ENCODE measurements at places on chromosomes 1 and 21.

DNA sequence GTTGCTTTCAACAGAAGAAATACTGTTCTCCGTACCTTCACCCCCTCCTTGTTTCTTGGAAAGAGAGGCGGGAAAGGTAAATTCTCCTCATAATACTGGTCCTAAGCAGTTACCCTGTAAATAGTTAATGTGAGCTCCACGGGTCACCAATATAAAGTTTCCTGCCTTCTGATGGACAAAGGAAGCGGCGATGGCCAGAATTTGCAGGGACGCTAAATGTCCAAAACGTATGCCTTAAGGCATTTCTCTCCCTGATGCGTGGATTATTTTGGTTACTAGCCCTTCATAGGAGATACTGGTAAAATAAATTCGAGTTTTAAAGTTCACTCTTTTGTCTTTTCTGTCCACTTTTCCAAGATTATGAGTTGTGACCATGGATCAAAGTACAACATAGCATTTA is 898 bp upstream of the PTGS2 start:
- H3K36me3 ChIP-seq: no peaks in the 10 kb centered on the region
- no peak for DNase-seq
- H3K4me1 ChIP-seq: peaks cover 17% of the 10 kb centered on the region
- peak overlapping the region; percentile 75 for H3K4me3 ChIP-seq
- no peak overlapping the region for H3K27ac ChIP-seq
- peaks cover 50% of the 10 kb centered on the region for H3K27me3 ChIP-seq

GRCh38 chr21:43318841-43319781 is 107.8 kb downstream of the SIK1 start:
- H3K27ac ChIP-seq: no peak overlapping the region
- H3K36me3 ChIP-seq: no peaks in the 10 kb centered on the region
- peaks cover 4% of the 10 kb centered on the region for H3K4me1 ChIP-seq
- H3K4me3 ChIP-seq: no peak overlapping the region
- peaks cover 47% of the 10 kb centered on the region for H3K27me3 ChIP-seq
- DNase-seq: no peak

DNA sequence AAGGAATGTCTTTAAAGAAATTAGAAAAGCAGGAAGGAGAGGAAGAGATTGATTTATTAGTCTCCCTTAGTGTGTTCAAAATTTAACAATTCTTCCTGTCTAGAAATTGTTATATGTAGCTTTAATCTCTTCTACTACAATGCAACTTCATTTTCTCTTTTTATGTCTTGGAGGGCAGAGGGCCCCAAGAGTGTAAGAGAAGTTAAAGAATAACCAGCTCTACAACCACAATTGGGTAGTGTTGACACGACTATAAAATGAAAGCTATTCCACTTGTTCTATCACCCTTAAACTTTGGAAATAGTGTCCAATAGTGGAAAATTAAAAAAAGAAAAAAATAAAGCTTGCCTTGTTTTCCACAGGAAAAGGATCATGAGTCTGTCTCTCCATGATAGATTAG is 82.6 kb upstream of the DPYD start:
- H3K4me1 ChIP-seq: peaks cover 3% of the 10 kb centered on the region
- H3K27ac ChIP-seq: no peak overlapping the region
- H3K27me3 ChIP-seq: peaks cover 8% of the 10 kb centered on the region
- DNase-seq: no peak
- no peak overlapping the region for H3K4me3 ChIP-seq
- H3K36me3 ChIP-seq: no peaks in the 10 kb centered on the region

DNA sequence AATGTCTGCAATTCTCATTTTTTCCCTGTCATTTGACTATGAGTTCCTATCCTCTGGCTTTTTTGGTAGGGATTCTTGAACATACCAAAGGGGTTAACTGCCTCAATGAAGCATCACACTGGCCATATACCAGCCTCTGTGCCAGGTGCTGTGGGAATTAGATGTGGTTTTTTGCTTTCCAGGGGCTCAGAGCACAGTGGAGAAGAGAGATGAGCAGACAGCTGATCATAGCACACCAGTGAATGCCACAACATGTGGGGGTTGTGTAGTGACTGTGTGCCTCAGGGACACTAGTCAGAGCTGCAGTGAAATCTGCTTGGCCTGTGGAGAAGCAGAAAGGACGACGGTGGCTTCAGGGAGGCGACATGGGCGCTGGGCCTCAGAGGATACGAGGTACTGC is 30.8 kb downstream of the HLX start:
- H3K4me3 ChIP-seq: no peak overlapping the region
- no peaks in the 10 kb centered on the region for H3K4me1 ChIP-seq

DNA sequence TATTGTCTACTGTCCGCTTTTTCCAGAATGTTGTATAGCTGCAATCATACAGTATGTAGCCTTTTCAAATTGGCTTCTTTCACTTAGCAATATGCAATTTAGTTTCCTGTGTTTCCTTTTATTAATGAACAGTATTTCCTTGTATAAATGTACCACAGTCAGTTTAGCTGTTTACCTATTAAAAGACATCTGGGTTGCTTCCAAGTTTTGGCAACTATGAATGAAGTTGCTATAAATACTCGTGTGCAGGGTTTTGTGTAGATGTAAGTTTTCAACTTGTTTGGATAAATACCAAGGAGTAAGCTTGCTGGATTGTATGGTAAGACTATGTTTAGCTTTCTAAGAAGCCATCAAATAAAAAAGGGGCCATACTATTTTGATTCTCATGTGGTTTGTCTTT is 24.4 kb upstream of the KCNJ6 start:
- H3K4me3 ChIP-seq: no peak overlapping the region
- no peak overlapping the region for H3K27ac ChIP-seq
- H3K4me1 ChIP-seq: no peaks in the 10 kb centered on the region
- no peaks in the 10 kb centered on the region for H3K27me3 ChIP-seq
- no peaks in the 10 kb centered on the region for H3K36me3 ChIP-seq
- no peak for DNase-seq

DNA sequence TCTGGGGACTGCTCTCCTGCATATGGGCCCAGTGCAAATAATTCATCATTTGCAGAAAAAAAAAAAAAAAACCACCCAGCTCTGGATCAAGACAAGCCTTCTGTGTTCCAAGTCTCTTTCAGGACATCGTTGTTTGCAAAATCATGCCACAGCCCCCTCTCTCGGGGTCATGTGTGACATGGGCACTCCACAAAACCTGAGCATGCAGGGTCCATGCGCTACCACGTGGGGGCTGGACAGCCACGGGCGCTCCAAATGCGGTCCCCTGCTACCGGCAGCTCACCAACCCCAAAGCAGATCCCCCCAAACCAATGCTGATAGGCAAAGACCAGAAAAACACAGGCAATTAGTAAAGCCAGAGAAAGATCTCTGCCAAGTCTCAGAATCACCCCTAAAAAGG is 17.6 kb downstream of the NPHP4 start:
- peaks cover 2% of the 10 kb centered on the region for H3K4me1 ChIP-seq
- no peaks in the 10 kb centered on the region for H3K27me3 ChIP-seq
- no peak for DNase-seq
- peaks cover 23% of the 10 kb centered on the region for H3K36me3 ChIP-seq
- no peak overlapping the region for H3K27ac ChIP-seq

GRCh38 chr1:31398246-31398645 is 14.8 kb upstream of the SERINC2 start:
- no peak for DNase-seq
- H3K27ac ChIP-seq: no peak overlapping the region
- H3K36me3 ChIP-seq: no peaks in the 10 kb centered on the region
- peaks cover 13% of the 10 kb centered on the region for H3K4me1 ChIP-seq
- peaks cover 18% of the 10 kb centered on the region for H3K27me3 ChIP-seq

GRCh38 chr1:74857676-74858075 is 124.7 kb downstream of the TYW3 start:
- no peaks in the 10 kb centered on the region for H3K27me3 ChIP-seq
- H3K27ac ChIP-seq: no peak overlapping the region
- H3K36me3 ChIP-seq: no peaks in the 10 kb centered on the region
- no peak for DNase-seq

DNA sequence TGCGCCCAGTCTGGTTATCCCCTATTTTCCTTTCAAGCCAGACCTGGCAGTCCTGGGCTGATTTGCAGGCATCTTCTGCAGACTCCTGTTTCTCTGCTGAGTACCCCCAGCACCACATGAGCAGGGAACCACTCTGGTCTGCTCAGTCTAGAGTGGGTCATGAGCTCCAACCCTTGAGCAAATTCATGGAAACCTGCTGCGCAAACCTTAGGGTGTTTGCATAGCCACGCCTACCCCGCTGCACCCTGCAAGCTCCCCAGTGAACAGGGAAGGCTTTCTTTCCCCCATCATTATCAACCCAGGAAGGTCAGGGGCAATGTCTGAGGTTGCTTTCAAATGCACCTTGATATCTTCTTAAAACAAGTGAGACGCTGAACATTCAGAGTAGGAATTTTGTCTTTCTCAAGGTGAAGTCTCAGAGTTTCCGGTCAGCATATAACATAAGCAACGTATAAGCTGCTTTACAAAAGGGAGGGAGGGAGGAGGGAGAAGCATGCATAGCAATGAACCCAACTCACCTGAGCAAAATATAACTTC is 11.1 kb upstream of the KCNE1 start:
- no peak overlapping the region for H3K27ac ChIP-seq
- no peak overlapping the region for H3K4me3 ChIP-seq
- H3K4me1 ChIP-seq: peaks cover 11% of the 10 kb centered on the region

GRCh38 chr1:53658489-53659230 is 80.3 kb downstream of the GLIS1 start:
- H3K27ac ChIP-seq: no peak overlapping the region
- H3K27me3 ChIP-seq: peaks cover 47% of the 10 kb centered on the region
- H3K4me3 ChIP-seq: no peak overlapping the region
- no peaks in the 10 kb centered on the region for H3K36me3 ChIP-seq
- DNase-seq: no peak

GRCh38 chr1:40930174-40930964 is 49.1 kb upstream of the CTPS1 start:
- no peaks in the 10 kb centered on the region for H3K4me1 ChIP-seq
- peaks cover 34% of the 10 kb centered on the region for H3K27me3 ChIP-seq
- H3K4me3 ChIP-seq: no peak overlapping the region
- H3K27ac ChIP-seq: no peak overlapping the region

DNA sequence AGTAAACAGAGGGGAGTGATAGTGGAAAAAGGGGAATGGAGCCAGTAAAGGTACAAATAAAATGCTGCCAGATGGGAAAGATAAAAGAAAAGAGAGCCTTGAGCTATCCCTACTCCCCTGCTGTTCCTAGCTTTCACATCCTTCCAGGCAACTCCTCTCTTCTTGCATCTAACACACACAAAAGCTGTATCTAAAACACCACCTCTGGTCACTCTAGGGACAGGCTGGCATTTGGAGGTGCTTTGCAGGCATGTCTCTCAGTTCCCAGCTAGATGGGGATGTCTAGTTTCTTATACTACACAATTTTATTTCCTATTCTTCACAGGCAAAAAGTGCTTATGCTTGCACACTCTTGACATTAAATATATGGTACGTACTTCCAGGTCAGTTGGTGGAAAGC is 185.1 kb upstream of the ST6GALNAC5 start:
- H3K4me3 ChIP-seq: no peak overlapping the region
- no peaks in the 10 kb centered on the region for H3K27me3 ChIP-seq
- no peak for DNase-seq
- no peaks in the 10 kb centered on the region for H3K4me1 ChIP-seq
- H3K27ac ChIP-seq: no peak overlapping the region

GRCh38 chr1:111320066-111320879 is 29.6 kb downstream of the CHIA start:
- H3K4me1 ChIP-seq: peaks cover 13% of the 10 kb centered on the region
- H3K27ac ChIP-seq: peak overlapping the region; percentile 7
- H3K4me3 ChIP-seq: no peak overlapping the region
- DNase-seq: no peak
- no peaks in the 10 kb centered on the region for H3K36me3 ChIP-seq

DNA sequence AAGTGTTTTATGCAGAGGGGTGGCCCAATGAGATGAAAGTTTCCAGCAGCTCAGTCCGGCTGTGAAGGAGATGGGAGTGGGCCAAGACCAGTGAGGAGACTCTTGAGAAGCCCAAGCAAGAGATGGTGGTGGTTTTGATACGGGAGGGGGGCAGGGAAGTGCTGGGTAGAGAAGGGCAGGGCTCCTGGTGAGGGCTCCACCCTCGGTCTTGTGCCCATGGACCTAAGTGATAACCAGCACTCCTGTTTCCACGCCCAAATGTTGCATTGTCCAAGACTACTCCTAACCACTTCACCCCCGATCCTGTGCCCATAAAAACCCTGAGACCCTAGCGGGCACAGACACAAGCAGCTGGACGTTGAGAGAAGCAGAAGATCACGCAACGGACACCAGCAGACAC is 140.9 kb downstream of the MIS18A start:
- DNase-seq: no peak
- peaks cover 3% of the 10 kb centered on the region for H3K27me3 ChIP-seq
- H3K36me3 ChIP-seq: no peaks in the 10 kb centered on the region
- no peaks in the 10 kb centered on the region for H3K4me1 ChIP-seq
- H3K27ac ChIP-seq: no peak overlapping the region

GRCh38 chr1:203271962-203272632 is 33.2 kb upstream of the BTG2 start:
- no peaks in the 10 kb centered on the region for H3K36me3 ChIP-seq
- no peak overlapping the region for H3K27ac ChIP-seq
- DNase-seq: no peak

DNA sequence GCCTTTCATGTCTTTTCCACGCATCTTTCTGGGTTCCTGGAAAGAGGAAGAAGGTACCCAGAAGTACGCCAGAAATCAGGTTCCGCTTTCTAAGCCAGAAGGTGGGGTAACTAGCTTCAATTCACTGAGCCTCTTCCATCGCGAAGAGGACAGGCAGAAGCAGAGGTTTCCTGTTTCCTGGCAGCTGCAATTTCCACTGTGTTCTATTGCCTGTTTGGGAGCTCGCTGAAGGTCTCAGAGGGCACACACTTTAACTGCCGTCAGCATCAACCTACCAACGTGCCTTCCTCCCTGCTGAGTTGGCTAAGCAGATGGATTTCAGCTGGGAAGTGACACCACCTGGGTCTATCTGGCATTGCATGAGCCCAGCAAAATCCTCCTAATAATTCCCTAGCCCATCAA is 10.0 kb downstream of the NCF2 start:
- H3K36me3 ChIP-seq: peaks cover 6% of the 10 kb centered on the region
- peak overlapping the region; percentile 23 for H3K4me3 ChIP-seq
- peak; percentile 55 for DNase-seq

DNA sequence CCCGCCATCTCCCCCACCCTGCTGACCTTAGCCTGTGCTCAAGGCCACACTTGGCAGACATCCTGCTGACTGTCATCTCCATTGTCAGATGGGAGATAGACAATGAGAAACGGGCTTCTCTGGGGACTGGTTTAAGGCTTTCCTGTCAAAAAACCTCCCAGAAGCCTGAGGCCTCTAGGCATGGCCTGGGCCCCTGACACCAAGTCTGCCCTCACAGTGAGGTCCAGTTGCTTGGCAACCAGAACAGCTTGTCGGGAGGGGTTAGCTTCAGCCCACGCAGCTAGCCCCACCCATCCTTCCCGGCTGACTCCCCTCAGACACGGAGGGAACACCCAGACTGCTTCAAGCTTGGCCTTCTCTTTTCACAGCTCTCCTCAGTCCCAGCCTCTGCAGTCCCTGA is 11.0 kb downstream of the PLEKHA6 start:
- H3K27ac ChIP-seq: no peak overlapping the region
- no peak overlapping the region for H3K4me3 ChIP-seq
- H3K4me1 ChIP-seq: no peaks in the 10 kb centered on the region
- H3K36me3 ChIP-seq: no peaks in the 10 kb centered on the region
- peaks cover 15% of the 10 kb centered on the region for H3K27me3 ChIP-seq

DNA sequence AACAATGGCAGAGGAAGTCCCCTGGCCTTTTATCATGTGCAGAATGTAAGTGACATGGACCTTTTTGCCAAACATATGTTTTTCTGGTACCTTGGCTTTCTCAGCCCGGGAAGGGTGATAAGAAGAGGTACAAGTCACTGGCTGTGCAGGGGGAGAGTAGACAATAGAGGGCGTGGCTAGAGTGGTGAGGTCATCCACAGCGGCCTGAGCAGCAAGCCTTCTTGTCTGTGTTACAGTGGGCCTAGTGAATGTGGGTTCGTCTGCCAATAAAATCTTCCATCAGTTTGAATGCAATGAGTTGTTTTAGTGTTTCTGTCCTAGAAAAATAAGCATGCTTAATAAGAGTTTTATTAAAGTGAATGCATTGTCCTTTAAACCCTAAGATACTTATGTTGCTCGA is 59.0 kb upstream of the PGD start:
- no peak overlapping the region for H3K27ac ChIP-seq
- no peaks in the 10 kb centered on the region for H3K4me1 ChIP-seq
